ENCODE measurements at places on chromosomes 12 and 14.

DNA sequence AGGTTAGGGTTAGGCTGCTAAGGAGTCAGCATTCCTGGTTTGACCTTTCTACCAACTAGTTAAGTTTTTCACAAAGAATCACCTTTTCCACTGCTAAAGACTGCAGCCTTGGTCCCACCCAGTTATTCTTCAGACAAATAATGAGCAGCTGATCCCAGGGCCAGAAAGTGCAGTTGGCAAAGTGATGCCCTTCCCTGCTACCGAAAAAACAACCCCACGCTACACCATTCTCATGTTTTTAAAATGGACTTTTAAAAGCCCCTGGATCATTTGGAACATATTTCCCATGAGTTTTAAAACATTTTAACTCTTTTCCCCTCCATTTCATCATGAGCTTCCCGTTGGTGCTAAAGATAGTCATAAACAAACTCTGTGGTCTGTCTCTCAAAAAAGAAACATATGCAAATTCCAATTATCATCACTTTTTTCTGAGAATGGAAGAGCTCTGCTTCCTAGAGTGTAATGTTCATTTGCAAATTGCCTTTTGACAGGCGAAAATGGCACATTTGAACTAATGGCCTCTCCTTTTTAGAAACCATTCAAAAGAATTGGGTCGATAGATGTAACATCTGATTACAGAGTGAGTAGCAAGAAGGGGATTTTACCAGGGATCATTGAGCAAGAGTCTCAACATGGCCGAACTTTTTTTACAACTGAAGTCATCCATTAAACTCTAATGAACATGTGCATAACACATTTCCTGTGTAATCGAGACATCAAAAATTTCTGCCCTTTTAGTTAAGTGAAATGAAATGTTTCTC is 129.3 kb upstream of the RAP1B start:
- DNase-seq = no peak

DNA sequence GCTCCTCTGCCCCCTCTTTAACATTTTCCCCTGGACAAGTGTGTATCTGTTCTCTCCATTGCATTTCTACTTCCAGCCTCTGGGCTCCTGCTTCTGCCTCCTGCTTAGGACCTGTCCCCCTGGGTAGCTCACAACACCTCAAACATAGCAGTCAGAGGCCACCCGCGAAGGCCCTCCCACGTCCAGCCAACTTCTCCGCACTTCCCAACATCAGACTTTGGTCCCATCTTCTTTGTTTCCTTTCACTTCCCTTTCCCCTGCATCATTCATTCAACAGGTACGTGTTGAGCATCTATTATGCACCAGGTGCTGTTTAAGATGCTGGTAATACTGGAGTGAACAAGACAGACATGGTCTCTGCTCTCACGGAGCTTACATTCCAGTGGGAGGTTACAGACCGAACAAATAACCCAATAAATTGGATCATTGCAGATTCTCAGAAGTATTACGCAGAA is 3.1 kb downstream of the C12orf57 start:
- DNase-seq = no peak

- DNase-seq = no peak
Measured at GRCh38 chr14:59474172-59474571, 9.0 kb upstream of the GPR135 start.

DNA sequence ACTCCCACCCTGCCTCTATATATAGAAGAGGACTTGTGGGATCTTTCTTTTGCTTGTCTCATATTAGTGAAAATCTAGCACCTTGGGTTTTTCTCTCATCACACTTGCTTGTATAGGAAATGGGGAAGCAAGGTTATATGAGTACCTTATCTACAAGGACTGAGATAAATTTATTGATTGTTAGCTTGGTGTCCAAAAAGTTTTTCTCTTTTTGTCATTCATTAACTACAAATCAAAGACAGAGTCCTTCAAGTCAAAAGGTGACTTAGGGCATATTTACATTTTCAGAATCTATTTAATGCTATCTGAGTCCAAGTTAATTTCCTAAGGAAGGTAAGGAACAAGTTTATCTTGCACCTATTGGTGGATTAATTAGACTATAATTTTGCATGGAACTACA is 92.7 kb downstream of the SNAPC1 start:
- DNase-seq = no peak

DNA sequence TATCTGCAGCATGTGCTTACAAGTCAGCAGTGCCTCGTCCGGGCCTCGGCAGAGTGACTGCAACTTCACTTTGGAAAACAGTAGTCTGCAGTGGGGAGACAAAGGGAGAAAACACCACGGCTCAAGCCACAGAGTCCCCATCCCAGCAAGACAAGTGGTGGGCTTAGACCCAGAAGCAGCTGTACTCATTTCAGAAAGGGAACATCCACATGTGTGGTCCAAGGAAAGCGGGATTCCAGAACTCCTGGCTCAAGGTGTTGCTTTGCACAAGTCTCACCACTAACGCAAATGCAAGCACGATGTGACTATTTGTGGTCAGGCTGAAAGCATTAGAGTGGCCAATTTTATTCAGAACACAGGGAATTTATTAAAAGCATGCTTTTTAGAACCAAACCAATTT is 198.3 kb downstream of the TTC7B start:
- DNase-seq = no peak

DNA sequence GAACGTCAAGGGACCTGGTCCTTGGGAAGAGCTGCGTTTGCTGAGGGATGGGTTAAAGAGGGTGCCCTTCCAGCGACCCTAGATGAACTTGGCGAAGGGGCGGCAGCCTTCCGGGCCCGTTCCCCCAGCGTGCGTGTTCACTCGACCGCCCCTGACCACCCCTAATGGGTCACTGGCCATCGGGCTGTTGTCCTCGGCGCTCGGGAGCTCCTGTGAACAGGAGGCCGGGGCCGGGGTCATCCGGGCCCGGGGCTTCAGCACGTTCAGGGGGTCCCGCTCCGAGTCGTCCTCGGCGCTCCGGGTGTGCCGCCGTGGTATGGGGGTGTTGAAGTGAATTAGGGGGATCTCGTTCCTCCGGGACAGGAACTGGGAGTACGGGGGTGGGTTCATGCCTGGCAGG is 9.2 kb downstream of the FGF23 start:
- DNase-seq = no peak

- DNase-seq = no peak
Measured at GRCh38 chr14:80565001-80565400, 353.7 kb upstream of the DIO2 start.

DNA sequence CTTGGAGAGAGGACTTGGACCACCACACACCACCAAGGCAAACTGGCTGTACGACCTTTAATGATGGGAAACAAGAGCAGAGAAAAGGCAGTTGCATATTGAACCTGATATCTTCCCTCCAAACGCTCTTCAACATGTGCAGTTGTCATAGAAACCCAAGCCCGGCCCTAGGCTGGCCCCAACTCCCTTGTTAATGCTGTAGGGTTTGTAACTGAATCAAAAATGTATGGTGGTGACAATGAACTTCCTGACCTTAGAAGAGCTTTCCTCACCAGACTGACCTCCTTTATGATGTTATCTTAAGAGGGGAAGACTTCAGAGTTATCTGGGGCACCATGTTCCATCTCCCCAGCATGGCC is 12.3 kb downstream of the APOLD1 start:
- DNase-seq = no peak

DNA sequence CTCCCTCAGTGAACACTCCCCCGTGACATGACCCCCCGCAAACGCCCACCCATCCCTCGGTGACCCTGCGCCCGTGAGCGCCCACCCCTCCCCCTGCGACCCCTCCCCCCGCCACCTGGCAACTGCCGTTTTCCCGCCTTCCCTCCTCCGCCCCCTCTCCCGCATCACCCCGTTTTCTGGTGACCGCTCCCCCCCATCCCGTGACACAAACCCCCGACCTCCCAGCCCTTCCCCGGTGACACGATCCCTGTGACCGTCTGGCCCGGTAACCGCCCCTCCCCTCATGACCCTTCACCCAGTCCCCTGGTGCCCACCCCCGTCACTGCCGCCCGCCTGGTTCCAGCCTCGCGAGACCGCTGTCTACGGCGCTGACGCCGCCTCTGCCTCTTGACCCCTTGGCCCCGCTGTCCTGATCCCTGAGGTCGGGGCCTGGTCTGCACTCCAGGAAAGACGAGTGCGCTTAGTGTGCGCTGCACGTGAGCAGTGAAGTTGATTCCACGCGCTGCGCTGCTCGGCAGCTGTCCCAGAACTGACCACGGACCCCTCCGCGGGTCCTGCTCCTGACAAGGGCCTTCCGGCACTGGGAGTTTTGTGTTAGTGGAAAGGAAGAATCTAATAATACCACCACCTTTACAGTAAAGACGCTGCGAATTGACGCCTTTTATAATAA is 59.4 kb downstream of the DDX51 start:
- peak; percentile 26 for DNase-seq

GRCh38 chr12:67355428-67356379 is 86.5 kb downstream of the CAND1 start:
- peak; percentile 11 for DNase-seq

DNA sequence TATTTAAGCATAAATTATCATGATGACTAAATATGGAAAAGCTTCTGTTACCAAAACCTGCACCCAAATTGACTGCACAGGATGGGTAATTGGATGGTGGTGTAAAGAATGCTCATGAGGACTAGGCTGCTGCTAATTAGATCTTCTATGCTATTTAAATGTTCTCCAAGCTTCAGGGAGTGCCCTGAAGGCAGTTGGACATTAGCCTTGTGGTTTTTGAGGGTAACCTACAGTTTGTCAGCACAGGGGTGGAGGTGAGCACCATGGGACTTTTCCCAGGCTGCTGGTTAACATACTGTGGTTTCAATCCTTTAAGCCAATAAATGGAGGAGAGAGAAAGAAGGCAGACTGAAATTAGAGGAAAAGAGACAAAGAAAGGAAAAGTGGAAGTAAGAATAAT is 145.0 kb downstream of the WIF1 start:
- DNase-seq = no peak

DNA sequence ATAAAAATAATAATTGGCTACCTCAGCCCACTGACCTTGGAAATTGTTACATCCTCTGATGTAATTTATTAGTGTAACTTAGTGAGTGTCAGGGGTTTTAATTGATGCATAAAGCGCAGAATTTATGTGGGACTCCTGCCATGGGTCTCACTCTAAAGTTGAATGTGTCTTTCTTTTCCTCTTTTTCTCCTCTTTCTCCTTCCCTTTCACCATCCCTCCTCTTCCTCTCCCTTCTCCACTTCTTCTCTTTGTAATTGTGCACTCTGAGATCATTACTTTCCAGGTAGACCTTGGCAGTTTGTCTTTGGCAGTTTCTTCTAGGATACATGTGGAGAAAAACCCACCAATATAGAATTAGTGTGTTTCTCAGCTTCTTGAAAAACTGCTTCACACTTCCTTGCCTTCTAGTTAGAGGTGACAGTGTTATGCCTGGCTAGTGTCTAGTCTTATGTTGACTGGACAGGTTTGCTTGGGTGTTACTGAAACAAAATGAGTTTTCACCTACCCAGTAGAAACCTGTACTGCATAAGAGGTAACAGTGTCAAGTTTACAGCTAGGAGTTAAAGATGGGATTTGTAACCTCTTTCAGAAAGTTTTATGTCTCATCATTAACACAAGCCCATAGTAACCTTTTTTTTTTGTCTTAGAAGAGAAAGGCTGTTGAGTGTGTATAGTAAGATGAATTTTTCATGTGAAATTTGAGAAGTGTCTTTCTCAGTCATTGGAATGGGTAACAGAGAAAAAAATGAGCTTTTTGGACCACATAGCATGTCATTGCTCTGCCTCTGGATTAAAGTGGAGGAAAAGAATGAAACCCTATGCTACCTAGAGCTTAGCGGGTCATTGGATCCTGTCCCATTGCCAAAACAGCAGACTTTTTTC is 18.6 kb downstream of the PELI2 start:
- no peak for DNase-seq

GRCh38 chr12:41932470-41932991 is 212.1 kb downstream of the GXYLT1 start:
- DNase-seq = peak; percentile 11

All from CD8-positive, alpha-beta T cell (primary cell).